Skin of body (tissue), 3 donors: ENCODE measurements at places on chromosomes 5 and 9.

DNA sequence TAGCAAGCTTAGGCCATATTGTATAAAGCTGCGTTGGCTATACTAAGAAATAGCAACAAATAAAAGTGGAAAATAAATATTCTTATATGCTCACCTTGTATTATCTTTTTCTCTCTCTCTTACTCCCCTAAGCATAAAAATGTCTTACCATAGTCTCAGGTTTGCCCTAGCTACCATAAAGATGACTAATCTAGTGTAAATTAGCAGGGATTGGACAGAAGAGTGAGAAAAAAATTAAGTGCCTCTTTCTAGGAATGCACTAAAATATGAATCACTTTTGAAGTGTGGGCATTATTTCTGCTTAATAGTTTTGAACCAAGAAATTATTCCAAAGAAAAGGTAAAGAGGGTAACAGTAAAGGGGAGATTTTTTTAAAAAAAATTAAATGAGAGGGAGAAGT lies 201.3 kb downstream of the HINT1 start:
- no peak for DNase-seq

DNA sequence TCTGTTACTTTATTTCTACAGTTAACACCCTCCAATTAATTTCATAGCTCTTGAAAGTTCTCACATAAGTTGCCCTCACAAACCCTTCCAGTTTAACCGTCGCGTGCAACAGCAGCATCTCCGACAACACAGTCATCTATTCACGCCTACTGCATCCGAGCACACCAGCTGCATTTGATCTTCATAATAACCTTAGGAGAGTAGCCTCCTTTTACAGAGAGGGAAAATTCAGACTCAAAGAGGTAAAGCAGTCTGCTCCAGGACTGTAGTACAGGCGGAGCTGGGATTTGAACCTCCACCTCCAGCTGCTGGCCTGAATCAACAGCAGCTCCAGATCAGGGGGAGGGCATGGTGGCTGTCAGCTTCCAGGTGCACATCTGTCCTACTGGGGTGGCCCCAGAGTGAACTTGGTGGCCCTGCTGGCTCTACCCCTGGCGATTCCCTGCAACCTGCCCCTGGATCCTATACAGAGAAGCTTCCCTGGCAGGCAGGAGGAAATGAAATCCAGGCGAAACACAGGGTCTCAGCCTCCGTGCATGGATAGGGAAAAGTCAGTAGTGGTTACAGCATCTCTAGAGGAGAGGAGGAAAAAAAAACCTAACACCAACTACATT lies 71.6 kb upstream of the UNC5A start:
- no peak for DNase-seq

- DNase-seq, result no peak
These were observed 347.2 kb downstream of the CTNND2 start for GRCh38 chr5:11557063-11557462.

DNA sequence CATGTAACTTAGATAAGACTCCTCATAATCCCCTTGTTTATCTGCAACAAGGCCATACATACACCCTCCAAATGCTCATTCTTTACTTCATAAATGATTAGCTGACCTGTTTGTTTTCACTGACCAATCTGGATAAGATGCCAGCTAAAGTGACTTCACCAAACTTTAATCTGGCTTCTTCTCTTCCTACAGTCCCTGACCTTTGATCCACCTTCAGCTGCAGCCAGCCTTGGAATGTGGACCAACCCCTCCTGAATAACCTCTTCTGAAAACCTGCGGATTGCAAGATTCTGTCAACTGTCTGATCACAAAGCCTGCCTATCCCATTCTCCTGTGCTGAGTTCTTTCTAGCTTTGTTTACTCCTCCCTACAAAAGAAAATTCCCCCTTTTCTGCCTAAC lies 476.8 kb downstream of the LRRC70 start:
- DNase-seq, result no peak

GRCh38 chr9:33211695-33212393 lies 28.1 kb upstream of the SPINK4 start:
- DNase-seq, result no peak

GRCh38 chr5:67004730-67005350 lies 191.8 kb downstream of the CD180 start:
- no peak for DNase-seq

- DNase-seq, result no peak
These were observed 640 bp downstream of the SURF4 start for GRCh38 chr9:133375116-133375723.

DNA sequence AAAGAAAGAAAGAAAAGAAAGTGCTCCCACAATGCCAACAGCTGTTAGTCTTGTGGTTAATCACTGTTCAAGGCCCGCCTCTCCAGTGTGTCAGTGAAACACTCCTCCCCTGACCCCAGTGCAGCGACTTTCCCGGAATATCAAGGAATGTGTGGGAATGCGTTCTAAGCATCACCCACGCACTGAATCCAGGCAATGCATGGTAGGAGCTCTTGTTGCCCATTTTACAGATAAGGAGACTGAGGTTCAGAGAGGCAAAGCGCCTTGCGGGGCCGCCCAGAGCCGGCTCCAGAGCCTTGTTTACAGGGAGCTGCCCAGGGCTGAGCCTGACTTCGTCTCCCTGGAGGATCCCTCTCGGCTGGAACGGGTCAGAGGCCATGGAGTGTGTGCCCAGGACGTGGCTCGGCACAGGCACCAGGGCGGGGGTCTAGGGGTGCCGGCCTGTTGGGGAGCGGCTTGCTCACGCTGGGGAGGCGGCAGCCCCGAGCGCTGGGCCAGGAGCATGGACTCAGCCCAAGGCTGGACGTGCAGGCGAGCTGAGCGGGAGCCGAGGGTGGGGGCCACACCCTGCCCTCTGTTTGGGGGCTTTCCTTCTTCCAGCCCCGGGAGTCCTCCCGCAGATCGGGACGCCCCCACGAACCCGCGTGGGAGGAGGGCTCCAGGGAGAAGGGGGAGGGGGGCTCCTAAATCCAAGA lies 823 bp downstream of the ST6GALNAC6 start:
- DNase-seq, result peak; percentile 71

GRCh38 chr9:15909297-15909696 lies 356.5 kb downstream of the CCDC171 start:
- DNase-seq, result no peak

DNA sequence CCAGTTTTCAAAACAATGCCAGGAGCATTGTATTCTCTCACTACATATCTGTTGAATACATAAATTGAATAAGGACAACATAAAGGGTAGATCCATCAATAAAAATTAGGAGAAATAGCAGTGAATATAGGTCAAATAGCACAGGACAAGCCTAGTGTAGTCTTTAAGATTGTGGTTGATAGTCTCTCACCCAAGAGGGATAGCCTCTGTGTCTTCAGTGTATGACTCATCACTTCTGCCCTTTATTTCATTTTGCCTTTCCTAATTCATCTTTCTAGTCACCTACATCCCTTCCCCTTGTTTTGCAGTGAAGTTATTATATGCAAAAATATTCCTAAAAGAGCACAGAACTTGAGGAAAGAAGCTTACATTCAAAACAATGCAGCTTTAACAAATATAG lies 335.0 kb upstream of the TUSC1 start:
- no peak for DNase-seq

GRCh38 chr9:85704744-85705143 lies 37.0 kb downstream of the AGTPBP1 start:
- DNase-seq, result no peak

GRCh38 chr5:157558681-157559080 lies 16.9 kb downstream of the ADAM19 start:
- no peak for DNase-seq

DNA sequence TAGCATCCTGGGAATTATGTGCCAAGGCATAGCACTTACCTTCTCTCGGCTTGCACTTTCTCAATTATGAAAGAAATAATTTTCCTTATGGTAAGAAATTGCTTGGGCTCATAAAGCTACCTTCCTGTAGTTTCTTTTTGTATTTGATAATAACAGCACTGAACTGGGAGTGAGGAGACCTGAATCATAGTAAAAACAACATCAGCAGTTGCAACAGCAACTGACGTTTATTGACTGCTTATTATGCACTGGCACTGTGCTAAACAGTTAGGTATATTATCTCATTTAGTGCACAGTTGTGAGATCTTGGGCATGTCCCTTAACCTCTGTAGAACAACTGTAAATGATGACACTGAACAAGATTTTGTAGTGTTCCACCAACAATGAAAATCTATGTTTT lies 135.2 kb downstream of the DOCK2 start:
- no peak for DNase-seq

GRCh38 chr5:75510836-75511434 lies 494 bp downstream of the CERT1 start:
- no peak for DNase-seq

DNA sequence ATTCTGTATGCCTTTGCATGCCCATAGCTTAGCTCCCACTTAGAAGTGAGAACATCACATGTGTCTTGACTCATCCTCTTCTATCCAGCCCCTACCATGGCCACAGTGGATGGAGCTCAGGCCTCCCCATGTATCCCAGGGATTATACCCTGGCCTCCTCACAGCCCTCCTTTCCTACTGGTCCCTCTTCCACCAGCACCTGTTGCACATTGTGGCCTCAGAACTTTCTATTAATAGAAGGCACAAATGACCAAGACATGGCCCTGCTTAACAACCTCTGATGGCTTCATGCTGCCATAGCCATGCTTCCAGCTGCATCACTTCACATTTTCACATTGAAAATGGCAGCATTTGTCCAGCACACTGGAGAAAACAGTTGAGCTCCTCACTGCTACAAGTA lies 315.4 kb downstream of the CDK5RAP2 start:
- DNase-seq, result no peak

DNA sequence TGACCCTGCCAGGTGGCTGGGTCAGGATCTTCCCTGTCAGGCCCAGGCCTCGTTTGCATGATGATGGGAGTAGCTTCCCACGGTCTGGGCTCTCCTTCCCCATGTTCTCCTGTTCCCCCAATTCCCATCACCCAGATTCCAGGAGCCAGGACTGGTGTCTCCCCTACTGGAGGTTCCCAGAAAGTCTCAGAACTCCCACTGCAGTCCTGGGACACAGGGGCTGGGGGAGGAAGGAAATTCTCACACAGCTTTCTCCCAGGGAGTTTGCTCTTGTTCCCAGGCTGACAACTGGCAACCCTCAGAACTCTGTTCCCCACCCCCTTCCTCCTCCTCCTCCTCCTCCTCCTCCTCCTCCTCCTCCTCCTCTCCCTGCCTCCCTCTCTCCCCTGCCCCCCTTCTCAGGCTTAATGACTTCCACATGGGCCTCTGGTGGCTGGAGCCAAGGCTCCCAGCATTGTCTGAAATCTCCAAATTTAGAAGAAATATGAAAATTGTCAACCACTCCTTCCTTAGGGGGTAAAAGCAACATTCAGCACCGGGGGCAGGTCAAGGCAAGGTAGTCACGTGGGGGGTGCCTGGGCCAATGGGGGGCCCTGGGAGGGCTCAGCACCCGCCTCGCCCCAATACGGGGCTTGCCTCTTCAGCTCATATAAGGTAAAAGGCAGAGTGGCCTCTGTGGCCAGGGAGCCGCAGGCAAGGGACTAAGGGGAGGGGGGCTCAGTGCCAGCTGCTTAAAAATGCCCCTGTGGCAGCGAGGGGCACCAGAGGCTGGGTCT lies 27.3 kb upstream of the IL17B start:
- peak; percentile 90 for DNase-seq

GRCh38 chr9:14479163-14479560 lies 165.2 kb upstream of the NFIB start:
- DNase-seq, result no peak

- DNase-seq, result no peak
These were observed 166.9 kb downstream of the DMRT2 start for GRCh38 chr9:1217076-1217475.

DNA sequence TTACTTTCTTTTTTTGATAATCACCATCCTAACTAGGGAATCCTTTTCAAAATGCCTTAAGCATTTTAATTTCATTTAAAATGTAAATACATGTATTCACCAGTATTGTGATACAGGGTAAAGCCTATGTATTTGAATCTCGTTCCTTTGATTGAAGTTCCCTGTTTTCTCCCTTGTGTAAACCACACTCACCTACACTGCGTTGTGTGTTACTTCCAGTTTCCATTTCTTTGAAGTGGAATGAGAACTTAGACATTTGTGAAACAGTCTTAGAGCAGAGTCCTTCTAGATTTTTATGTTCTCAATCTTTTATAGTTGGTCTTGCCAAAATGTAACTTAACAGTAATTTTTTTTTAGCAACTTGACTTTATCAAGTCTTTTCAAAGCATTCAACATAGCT lies 101.4 kb downstream of the ZNF462 start:
- DNase-seq, result no peak

GRCh38 chr9:134025606-134026541 lies 593 bp downstream of the BRD3OS start:
- peak; percentile 18 for DNase-seq

DNA sequence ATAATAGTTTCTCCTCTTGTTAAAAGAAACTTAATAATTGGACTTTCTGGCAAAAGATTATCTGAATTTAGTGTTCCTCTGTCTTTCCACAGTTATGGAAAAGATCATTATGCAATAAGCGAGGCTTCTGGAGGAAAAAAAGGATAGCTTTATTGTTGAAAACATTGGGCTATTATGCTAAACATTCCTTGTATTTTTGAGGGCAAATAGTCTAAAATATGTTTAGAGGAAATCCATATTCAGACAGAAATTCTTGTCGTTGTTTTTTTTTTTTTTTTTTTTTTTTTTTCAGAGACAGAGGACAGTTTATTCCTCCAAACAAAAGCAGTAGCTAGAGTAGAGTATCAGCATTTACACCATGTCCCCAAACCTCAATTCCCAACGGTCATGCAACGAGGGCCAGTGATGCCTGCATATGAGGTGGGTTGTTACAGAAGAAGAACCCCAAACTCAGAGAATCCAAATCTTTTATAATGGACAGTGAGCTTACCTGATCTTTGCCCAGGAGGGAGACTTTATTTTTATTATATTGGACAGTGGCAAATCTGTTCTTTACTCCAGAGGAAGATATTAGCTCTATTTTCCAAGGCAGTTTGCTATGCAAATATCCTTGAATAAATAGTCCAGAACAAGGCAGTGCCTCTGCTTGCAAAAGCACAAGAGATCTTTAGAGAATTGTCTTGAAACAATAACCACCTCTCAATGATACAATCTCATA lies 48.4 kb upstream of the CDK5RAP2 start:
- DNase-seq, result no peak

- DNase-seq, result no peak
These were observed 73.7 kb upstream of the FST start for GRCh38 chr5:53406630-53407316.

DNA sequence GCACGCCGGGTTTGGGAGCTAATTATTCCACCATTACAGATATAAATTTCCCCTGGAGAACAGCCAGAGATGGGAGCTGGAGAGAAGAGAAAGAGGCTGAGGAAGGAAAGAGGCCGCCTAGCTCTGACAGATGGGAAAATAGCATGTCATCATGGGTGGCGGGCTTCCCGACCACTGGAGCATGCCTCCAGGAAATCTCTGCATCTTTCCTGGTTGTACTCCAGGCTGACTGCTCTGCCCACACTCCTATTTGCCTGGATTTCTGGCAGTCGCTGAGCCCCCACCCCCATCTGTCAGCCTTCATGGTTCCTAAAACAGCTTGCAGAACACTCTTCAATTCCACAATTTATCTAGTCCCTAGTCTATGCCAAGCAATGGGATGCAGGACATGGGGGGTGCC lies 14.3 kb upstream of the GABRP start:
- peak; percentile 38 for DNase-seq

- DNase-seq, result no peak
These were observed 75.0 kb downstream of the TNC start for GRCh38 chr9:115042781-115043509.

GRCh38 chr5:172807766-172808311 lies 26.2 kb upstream of the ERGIC1 start:
- DNase-seq, result no peak
